Stimulated activated CD4-positive, alpha-beta T cell treated with anti-CD3 and anti-CD28 coated beads, Interleukin-1b, Interleukin-23, amount 100 ng/mL, for 4 hours (primary cell): ENCODE measurements at places on chromosomes 11 and 22.

DNA sequence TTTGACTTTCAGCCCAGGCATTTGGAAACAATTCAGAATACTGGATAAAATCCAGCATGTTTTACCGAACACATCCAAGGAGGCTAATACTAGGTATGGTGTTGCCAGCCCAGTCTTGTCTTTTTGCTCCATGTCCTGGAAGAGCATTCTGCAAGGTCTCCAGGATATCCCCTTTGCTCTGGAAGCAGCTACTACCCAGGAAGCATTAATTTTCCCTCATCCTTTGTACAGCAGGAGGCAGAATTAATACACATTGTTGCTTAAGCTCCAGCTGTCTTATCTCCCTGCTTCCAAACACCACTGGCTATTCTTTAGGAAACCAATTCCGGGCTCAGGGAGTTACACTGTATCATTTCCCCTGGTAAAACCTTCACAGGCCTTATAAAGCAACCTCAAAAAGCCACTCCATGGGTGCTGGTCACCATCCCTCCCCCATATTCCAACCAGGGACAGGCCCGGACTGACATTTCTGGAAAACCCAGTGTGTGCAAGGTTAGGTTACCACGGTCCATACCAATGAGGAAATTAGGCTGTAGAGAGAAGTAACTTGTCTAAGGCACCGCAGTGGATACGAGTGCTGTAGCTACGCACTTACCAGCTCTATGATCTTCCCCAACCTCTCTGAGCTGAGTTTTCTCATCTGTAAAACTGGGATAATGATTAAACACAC is 1.5 kb upstream of the UBASH3B start:
- no peak for DNase-seq

GRCh38 chr11:74846770-74847169 is 98.1 kb downstream of the RNF169 start:
- no peak for DNase-seq

DNA sequence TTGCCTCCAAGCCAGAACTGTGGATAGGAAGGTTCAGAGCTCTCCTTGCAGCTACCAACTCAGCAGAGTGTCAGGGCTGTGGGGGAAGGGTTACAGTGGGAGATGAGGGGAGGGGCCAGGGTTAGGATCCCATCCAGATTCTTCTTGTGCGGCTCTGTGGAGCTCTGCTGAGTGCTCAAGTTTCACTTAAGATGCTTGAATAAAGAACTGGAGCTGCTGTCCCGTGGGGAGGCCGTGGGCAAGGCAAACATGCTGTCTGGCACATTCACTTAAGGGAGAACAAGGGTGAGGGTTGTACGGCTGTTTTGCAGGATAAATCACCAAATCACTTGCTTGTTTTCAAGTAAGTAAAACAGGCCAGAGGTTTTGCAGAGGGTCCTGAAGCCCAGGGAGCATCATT is 197.1 kb downstream of the FAM76B start:
- DNase-seq, result no peak

GRCh38 chr11:96647621-96648020 is 257.8 kb downstream of the JRKL start:
- DNase-seq, result no peak

DNA sequence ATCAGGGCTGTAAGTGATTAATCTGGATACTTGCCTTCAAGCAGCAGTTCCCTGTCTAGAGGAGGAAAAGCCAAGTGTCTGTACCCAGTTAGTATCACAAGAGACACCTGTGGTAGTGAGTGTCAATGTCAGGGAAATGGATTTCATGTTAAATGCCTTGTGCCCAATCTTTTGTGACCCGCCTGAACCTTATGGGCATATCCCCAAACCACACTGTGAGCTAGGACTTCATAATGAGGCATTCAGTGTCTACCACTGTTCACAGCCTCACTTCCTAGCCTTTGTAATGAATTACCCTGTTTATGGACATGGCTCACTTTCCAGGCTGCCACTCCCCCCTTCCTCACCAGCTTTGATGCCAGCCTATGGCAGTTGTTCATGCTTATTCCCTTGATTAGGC is 125.1 kb downstream of the TRIM44 start:
- no peak for DNase-seq

GRCh38 chr11:8531312-8531711 is 62.7 kb downstream of the STK33 start:
- no peak for DNase-seq

GRCh38 chr22:38879108-38879729 is 7.2 kb upstream of the CBX6 start:
- DNase-seq, result no peak

- no peak for DNase-seq
Measured at GRCh38 chr22:32423664-32424063, 11.6 kb upstream of the RTCB start.

DNA sequence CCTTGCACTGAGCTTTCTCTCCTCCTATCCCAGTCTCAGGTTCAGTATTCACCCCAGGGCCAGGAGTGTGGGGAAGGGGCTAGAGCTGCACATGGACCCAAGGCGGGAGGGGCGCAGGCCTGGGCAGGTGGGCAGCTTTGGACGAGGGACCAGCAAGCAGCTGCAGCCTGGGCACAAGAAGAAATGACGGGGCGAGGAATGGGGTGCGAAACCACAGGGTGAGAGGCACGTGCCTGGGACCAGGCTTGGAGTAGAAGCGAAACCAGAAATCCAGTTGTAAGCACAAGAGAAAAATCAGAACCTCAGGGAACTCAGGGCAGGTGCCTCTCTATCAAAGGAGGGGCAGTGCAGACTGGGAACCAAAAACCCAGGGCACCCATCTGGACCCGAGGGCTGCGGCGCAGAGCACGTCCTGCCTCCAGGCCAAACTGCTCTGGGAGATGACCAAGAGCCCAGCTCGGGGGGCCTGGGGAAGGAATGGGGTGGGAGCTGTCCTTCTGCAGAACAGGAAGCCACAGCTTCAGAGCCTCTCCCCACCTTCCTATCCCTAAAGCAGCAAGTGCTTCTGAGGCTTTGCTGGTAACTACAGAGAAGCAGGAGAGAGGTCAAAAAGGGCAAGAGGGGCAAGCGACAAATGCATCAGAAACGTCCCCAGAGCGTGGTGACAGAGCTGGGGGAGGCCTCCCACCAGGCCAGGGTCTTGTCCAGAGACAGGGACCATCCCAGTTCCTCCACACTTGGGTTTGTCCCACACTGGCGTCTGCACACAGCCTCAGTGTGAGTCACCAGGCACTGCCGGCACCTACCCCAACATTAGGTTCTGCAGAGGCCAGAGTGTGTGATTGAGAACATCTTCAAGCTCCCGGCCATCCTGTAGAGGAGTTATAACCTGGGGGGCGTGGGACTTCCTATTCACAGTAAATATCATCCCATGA is 18.3 kb upstream of the TMPRSS4 start:
- DNase-seq, result no peak

DNA sequence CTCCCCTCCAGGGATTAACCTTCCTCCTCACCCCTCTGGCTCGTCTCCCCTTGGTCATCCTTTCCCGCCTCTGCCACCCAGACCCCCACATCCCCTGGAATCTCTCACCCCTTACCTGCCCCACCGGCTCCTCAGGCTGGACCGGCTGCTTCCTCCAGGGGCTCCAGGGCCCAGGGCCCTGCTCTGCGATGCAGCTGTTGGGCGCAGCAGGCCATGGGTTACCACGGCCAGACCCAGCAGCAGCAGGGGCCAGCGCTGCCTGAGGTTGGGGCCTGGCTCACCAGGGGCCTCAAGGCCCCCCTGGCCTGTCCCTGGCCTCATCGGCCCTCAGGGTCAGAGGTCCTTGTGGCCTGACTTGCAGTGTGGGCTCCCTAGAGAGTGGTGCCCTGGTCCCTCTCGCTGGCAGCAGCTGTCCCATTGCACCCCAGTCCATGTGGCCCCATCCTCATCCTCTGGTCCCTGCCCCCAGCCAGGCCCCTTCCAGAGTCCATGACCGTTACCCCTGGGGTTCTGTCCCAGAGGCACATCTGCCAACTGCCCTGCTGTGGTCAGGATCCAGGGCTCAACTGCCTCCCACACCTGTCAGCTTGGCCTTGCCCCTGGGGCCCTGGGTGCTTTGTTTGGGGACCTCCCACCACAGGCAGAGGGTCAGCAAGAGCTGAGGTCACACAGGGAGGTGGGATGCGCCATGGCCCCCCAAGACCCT is at the start of gene IGLL1:
Gene IGLL1 (minus strand): TSS at position 421 of the 706 bp plus-strand sequence. CDS start 100 bp downstream, at position 321.
- DNase-seq, result no peak

DNA sequence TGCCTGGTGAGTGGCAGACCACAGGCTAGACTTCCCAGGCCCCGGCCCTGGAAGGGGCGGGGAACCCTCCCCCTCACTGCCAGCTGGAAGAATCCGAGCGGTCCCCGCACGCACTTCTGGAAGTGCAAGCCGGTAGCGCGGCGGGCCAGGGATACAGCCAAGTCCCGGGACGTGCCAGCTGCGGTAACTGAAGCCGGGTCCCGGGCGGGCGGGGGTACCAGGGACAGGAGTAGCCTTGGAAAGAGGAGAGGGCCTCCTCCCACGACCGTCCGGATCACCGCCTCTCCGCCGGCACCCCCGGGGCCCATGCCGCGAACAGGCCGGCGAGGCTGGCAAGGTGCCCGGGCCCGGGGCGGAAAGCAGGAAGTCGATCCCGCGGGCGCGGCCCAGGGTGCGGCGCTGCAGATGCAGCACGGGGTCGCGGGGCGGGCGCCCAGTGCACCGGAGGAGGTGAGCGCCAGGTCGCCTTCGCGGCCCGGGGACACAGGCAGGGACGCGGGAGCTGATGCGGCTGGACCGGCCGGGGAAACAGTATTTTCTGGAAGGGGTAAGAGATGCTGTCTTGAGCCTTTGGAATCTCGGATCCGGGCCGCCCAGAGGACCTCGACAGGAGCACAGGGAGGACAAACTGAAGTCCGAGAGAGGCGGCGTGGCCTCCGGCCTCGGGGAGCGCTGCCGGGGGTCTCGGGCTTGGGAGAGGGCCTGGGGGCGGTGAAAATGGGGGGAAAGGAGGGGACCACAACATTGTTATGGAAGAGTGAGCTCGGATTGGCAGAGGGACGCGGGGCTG is 783 bp upstream of the SLC35C1 start:
- DNase-seq, result peak; percentile 25

- no peak for DNase-seq
Measured at GRCh38 chr11:67449116-67449844, 3.2 kb downstream of the GPR152 start.

GRCh38 chr22:30864441-30865420 is 103.8 kb downstream of the MORC2 start:
- DNase-seq, result no peak

GRCh38 chr11:125170510-125171031 is 6.0 kb downstream of the PKNOX2 start:
- DNase-seq, result no peak
